ENCODE measurements at places on chromosomes 11 and 22. TPM values are rescaled to one million over a fixed set of nuclear protein-coding genes. Genes with fewer than 3 reads are reported as not detected.

The SLC37A2 gene
- 0.12 TPM for total RNA-seq

The LRRC32 gene
- total RNA-seq: 0.14 TPM

The KCNK4 gene
- not detected for total RNA-seq

The ASRGL1 gene
- total RNA-seq: 13.0 TPM

The SAC3D1 gene
- total RNA-seq: 57.4 TPM

The MFNG gene
- total RNA-seq: 1.4 TPM

The PANX3 gene
- not detected for total RNA-seq

The DEFB131B gene
- total RNA-seq: not detected

The SCGB1D2 gene
- not detected for total RNA-seq

The CD248 gene
- not detected for total RNA-seq

The XNDC1N gene
- 3.4 TPM for total RNA-seq

The RAB3IL1 gene
- 14.9 TPM for total RNA-seq

The DENND5A gene
- total RNA-seq: 48.7 TPM

The SPDYC gene
- total RNA-seq: not detected

The LRRC74B gene
- total RNA-seq: not detected

The OLFML1 gene
- not detected for total RNA-seq

The ROBO4 gene
- not detected for total RNA-seq

The ACRV1 gene
- total RNA-seq: not detected

The OR52I1 gene
- total RNA-seq: not detected

The GGT1 gene
- total RNA-seq: 110 TPM

The DUSP8 gene
- total RNA-seq: 2.5 TPM

The KCNJ1 gene
- total RNA-seq: not detected

The HEPN1 gene
- not detected for total RNA-seq

The KCTD14 gene
- total RNA-seq: 1.8 TPM

The SAA2 gene
- total RNA-seq: not detected

The BIK gene
- 1.5 TPM for total RNA-seq

The KLHDC7B gene
- total RNA-seq: 0.03 TPM

The SLC5A1 gene
- not detected for total RNA-seq

The CCDC89 gene
- total RNA-seq: not detected

The ZNF280B gene
- 1.3 TPM for total RNA-seq

The CHRM1 gene
- total RNA-seq: not detected

The CASP1 gene
- total RNA-seq: 0.52 TPM

The MUC5B gene
- 2.7 TPM for total RNA-seq

The TMEM86A gene
- 0.21 TPM for total RNA-seq
